GM12892 (cell line): ENCODE measurements at places on chromosomes 5 and 9.
A peak's percentile ranks its signal among the peaks of the same experiment; 100 is the strongest.

- DNase-seq = no peak
Observed at GRCh38 chr5:568061-568781, 43.9 kb upstream of the CEP72 start.

GRCh38 chr9:72623156-72623555 is 101.7 kb downstream of the TMC1 start:
- no peak for DNase-seq

DNA sequence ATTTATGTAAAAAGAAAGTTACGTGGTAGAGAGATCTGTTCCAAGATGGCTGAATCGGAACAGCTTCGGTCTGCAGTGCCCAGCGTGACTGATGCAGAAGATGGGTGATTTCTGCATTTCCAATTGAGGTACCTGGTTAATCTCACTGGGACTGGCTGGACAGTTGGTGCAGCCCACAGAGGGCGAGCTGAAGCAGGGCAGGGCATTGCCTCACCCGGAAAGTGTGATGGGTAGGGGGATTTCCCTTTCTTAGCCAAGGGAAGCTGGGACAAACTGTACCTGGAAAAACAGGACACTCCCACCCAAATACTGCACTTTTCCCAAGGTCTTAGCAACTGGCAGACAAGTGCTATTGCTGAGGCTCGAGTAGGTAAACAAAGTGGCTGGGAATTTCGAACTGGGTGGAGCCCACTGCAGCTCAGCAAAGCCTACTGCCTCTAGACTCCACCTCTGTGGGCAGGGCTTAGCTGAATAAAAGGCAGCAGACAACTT is 13.1 kb upstream of the HSD17B4 start:
- no peak for DNase-seq

DNA sequence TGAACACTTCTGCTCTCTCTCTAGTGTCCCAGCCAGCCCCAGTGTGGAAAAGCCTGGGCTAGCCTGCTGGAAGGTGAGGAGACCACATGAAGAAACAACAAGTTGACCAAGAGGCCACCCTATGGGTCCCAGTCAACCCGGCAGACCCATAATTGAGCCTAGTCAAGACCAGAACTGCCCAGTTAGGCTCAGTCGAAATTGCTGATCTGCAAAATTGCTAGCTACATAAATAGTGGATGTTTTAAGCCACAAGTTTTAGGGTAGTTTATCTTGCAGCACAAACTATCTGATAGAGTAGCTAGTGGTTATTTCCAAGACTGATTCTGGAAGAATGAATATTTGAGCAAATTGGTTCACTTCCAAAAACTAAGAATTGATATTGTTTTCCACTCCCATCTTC is 82.3 kb upstream of the CCDC112 start:
- no peak for DNase-seq

DNA sequence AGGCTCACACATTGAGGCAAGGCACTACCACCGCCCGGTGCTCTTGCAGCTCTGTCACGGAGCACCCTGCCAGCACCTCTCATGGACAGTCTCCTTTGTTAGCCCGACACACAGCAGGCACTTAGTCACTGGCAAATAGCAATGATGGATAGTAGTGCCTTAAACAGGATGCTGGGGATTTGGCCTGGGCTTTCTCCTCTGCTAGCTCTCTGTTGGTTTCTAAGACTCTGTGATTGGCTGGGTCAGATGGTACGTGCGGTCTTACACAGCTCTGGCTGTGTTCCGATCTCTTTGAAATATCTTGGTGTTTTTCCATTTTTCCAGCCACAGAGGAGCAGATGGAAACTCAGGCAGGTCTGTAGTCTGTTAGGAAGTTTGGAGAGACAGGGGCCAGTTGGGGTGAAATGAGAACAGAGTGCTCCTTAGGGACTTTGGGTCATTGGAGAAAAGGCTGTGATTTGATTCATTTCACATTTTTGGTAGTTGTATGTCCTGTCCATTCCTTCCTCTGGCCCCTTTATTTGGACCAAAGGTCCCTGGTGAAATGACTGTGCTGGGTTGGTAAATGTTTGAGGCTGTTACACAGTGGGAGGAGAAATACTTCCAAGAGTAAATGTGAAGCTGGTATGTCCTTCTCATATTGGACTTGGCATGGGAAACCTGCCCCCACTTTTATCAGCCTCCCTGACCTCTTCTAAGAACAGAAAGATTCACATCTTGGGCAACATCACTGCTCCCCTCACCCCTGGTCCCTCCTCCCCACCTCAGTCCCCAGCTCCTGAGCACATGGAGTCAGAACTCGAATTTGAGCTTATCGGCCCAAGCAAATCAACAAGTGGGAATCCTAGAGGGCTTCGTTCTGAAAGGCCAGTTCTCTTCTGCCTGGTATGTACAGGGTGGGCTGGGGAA is 3.4 kb downstream of the SMIM3 start:
- no peak for DNase-seq

DNA sequence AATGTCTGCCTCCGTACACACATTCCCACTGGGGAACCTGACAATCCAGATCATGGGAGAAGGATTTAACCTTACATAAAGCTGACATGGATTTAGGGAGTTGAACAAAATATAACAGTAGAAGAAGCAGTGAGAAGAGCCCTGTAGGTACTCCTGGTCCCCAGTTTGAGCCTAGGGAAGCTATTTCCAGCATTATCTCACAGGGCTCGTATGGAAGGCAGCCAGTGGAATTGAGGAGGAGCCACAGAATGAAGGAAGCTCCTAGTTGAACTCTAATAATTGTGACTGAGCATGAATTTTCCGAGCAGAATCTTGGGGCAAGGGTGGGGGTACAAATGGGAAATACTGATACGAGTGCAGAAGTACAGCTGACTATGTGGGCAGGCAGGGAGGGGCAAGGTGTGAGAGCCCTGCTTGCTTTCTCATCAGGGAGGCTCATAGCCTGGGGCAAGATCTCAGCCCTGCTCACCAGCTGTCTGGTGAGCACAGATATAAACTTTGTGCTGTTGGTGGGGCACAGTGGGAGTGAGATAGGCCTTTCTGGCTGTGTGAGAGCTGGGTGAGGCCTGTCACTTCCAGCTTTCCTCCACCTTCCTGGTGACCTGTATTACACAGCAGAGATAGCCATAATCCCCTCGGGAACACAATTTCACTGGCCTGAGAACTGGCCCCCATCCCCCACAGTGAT is 290.7 kb upstream of the IL12B start:
- DNase-seq = no peak

- DNase-seq = no peak
Observed at GRCh38 chr5:109619021-109619460, 70.7 kb upstream of the MAN2A1 start.

DNA sequence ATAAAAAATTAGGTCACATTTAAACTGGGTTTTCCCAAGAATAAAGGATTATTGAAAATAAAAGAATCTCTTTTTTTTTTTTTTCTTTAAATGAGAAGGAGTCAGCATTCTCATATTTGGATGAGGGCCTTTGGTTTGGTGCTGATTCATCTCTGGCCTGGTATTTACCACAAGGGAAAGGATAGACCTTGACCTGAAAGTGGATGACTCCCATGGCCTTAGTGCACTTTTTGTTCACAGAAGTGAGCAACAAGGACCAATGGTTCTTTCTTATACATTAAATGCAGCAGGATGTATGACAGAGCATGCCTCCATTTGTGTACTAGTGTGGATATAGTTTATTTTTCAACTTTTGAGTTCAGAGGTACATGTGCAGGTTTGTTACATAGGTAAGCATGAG is 6.9 kb downstream of the YTHDC2 start:
- peak; percentile 2 for DNase-seq

DNA sequence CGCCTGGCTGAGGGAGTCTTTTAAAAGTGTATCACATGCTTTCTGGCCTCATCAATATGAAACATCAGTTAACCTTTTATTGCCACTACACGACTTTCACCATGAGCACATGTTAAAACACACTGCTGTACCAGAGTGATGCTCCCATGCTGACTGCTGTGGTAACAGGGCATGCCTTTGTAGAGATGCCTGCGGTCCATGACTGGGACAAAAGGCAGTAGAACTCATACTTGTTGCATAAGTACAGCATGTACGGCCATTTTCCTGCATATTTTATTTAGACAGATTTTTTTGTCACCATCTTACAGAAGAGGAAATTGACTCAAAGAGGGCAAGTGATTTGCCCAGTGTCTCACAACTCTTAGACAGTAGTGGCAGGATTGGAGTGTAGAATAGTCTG is 105.7 kb upstream of the ADAMTSL1 start:
- DNase-seq = no peak

GRCh38 chr5:100409660-100410151 is 125.5 kb upstream of the FAM174A start:
- DNase-seq = no peak

DNA sequence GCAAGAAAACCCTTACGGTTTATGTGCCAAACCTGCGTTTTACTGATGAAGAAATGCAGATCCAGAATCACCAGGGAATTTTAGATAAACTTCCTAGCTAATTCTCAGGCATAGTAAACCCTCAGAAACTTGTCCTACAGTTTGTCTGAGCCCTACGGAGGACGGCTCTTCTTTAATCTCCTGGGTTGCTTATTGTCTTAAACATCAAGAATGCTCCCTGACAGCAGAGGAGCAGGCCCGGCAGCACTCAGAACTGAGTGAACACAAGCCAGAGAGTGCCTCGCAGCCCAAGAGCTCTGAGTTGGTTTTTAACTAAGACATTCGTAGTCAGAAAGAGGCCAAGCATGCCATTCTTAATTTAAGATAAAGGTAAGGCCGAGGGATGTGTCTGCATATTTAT is 114.7 kb upstream of the ERCC6L2 start:
- DNase-seq = no peak
